ENCODE measurements at places on chromosomes 5 and 9. TPM values are rescaled to one million over a fixed set of nuclear protein-coding genes. Genes with fewer than 3 reads are reported as not detected.

WWC1 gene
- total RNA-seq = 97.7 TPM

FGF10 gene
- not detected for total RNA-seq

DNA sequence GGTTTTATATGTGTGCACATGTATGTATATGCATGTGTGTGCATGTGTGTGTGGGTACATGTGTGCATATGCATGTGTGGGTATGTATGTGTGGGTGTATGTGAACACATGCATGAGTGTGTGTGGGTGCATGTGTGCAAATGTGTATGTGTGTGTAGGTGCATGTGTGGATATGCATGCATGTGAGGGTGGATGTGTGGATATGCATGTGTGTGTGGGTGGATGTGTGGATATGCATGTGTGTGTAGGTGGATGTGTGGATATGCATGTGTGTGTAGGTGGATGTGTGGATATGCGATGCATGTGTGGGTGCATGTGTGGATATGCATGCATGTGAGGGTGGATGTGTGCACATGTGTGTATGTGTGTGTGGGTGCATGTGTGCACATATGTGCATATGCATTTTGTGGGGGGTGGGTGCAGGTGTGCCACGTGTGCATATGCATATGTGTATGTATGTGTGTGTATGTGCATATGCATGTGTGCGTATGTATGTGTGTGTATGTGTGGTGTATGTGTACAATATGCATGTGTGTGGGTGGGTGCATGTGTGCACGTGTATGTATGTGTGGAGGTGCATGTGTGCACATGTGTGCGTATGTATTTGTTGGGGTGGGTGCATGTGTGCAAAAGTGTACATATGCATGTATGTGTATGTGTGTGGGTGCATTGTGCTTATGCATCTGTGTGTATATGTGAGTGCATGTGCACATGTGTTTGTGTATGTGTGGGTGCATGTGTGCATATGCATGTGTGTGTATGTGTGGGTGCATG lies 144.2 kb downstream of the GAS1 start:
- no peak overlapping the region for H3K27ac ChIP-seq
- no peak for DNase-seq
- H3K4me1 ChIP-seq = no peaks in the 10 kb centered on the region
- H3K36me3 ChIP-seq = no peaks in the 10 kb centered on the region

DNA sequence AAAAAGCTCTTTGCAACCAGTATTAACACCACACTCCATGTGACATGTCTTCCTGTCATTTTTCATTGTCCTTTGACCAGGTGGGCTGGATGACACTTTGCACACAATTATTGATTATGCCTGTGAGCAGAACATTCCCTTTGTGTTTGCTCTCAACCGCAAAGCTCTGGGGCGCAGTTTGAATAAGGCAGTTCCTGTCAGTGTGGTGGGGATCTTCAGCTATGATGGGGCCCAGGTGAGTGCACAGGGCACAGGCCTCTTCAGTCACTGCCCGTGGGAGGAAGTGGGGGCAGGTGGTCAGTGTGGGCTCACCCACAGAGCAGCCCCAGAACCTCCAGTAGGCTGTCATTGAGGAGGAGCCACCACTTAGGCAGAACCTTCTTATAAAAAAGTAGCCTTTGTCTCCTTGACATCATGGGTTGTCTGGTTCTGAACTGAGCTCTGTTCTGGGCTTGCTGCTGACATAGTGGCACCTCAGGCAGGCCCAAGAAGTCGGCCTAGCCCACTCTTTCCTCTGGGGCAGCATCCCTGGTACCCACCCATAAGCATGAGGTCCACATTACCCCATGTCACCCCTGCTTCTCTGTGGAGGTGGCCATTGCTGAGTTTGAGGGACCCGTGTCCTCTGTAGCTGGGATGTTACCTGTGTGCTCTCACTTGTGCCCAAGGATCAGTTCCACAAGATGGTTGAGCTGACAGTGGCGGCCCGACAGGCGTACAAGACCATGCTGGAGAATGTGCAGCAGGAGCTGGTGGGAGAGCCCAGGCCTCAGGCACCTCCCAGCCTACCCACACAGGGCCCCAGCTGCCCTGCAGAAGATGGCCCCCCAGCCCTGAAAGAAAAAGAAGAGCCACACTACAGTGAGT lies 39.3 kb downstream of the SECISBP2 start:
- H3K36me3 ChIP-seq = peaks cover 7% of the 10 kb centered on the region
- no peak overlapping the region for H3K27ac ChIP-seq
- H3K27me3 ChIP-seq = no peaks in the 10 kb centered on the region
- H3K4me3 ChIP-seq = no peak overlapping the region
- no peaks in the 10 kb centered on the region for H3K4me1 ChIP-seq

GRCh38 chr5:151949701-151950308 lies 25.2 kb upstream of the GLRA1 start:
- DNase-seq = no peak
- no peaks in the 10 kb centered on the region for H3K4me1 ChIP-seq
- no peak overlapping the region for H3K4me3 ChIP-seq
- no peak overlapping the region for H3K27ac ChIP-seq

DNA sequence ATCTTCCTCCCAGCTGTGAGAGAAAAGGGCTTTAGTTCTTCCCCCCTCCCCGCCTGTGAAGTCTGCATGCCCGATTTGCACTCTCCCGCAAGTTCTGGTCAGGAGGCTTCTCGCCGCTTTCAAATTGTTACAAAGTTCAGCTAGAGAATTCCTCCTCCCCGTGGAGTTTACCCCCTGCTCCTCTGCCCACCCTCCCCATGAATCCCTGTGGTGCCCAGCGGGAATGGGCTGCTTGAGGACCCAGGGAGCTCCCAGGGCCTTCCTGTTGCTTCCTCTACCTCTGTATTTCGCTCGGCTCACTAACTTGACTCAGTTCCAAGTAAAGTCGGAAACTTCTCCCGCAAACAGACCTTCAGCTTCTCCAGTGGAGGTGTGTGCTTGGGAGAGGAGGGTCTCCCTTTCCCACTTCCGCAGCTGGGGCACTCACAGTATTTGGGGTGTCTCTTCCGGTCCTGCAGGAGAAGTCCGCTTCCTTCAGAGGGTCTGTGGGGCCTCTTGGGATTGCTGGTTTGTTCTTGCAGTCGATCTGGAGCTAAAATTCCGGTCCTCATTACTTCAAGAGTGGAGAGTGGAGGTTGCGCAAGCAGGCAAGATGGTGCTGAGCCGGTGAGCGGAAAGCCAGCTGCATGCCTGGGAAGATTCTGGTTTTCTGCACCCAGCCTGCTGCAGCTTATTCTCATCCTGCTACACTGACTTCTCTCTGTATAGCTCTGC lies 97.8 kb downstream of the ADAMTS12 start:
- DNase-seq = no peak
- no peak overlapping the region for H3K4me3 ChIP-seq
- no peak overlapping the region for H3K27ac ChIP-seq

- no peaks in the 10 kb centered on the region for H3K27me3 ChIP-seq
- no peaks in the 10 kb centered on the region for H3K36me3 ChIP-seq
- H3K4me3 ChIP-seq = no peak overlapping the region
Observed at GRCh38 chr9:113503613-113504211, 40.2 kb downstream of the RGS3 start.

- DNase-seq = no peak
- H3K27ac ChIP-seq = no peak overlapping the region
- no peaks in the 10 kb centered on the region for H3K27me3 ChIP-seq
- no peaks in the 10 kb centered on the region for H3K36me3 ChIP-seq
Observed at GRCh38 chr9:33837138-33837537, 20.2 kb downstream of the UBE2R2 start.

DNA sequence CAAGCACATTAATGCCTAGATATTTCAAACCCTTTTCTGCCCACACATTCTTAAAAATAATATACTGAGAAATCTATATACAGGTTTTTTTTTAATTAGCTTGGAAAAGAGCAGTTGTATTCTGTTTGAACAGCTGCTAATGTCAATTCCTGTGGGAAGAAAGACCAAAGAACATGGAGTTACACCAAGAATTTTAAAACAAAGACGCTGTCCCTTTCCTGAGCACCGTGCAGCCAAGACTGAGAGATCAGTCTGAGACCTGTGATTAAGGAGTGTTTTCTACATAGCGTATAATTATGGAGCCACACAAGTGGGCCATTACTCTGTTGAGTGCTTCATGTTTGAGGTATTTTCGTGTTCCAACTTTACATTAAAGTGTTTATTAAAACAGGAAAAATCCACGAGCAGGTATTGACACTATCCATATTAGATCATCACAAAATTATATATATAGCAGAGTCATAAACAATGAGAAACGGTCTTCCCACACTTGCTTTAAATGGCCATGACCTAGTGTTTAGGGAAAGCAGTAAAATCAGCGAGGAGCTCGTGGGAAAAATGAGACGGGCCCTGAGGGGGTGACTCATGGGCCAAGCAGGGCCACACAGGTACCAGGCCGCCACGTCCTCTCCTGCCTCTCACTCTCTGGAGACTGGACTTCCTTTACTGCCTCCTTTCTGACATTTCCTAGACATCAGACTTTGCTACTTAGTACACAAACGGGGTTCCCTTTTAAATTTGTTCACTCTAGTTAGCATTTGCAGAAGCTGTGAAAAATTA lies 153.1 kb upstream of the OTULINL start:
- no peaks in the 10 kb centered on the region for H3K4me1 ChIP-seq
- no peak overlapping the region for H3K27ac ChIP-seq
- peaks cover 16% of the 10 kb centered on the region for H3K36me3 ChIP-seq

GRCh38 chr9:21931428-21931827 lies 62.8 kb downstream of the CDKN2A start:
- H3K36me3 ChIP-seq = no peaks in the 10 kb centered on the region
- H3K4me3 ChIP-seq = no peak overlapping the region
- no peak for DNase-seq
- H3K4me1 ChIP-seq = 0 out of 2 replicates have a peak, but pooled peaks cover 12% of the 10 kb centered on the region
- no peak overlapping the region for H3K27ac ChIP-seq

DNA sequence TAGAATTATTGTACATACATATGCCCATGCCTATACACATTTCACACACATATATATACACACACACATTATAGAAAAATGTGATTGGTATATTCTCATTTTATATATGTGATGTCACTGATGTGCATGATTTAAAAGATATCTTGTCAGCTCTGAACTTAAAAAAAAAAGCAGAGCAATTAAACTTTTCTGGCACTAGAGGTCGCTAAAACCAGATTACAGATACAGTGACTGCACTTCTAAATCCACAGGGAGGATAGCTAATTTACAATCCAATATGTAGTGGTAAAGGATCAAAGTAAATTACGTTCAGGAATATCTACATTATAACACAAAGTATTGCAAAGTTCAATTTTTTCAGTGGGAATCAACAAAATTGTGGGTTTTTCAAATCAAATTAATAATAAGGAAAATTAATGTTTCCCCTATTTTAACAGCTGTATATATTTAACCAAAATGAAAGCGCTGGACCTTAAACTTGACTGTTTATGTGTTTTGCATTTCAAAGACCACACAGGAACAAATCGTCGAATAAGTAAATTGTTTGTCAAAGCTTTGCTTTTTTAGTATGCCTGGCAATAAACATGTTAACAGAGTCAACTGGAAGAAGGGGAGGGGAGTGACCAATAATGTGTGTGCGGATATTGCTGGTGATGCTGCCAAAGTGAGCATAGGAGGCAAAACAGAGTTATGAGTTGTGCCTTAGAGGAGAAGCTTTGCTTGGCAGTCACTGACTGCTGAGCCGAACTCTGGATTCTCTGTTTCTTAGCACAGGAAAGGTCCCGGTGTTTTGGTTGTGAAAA lies 1201.4 kb upstream of the C9orf72 start:
- H3K27me3 ChIP-seq = no peaks in the 10 kb centered on the region
- H3K4me1 ChIP-seq = no peaks in the 10 kb centered on the region
- DNase-seq = no peak
- no peak overlapping the region for H3K4me3 ChIP-seq
- no peak overlapping the region for H3K27ac ChIP-seq

GRCh38 chr5:56951126-56951945 lies 587 bp downstream of the MIER3 start:
- 0 out of 2 replicates have a peak, but pooled peaks cover 5% of the 10 kb centered on the region for H3K4me1 ChIP-seq
- H3K27ac ChIP-seq = no peak overlapping the region
- H3K27me3 ChIP-seq = no peaks in the 10 kb centered on the region
- H3K36me3 ChIP-seq = peaks cover 10% of the 10 kb centered on the region
- peak overlapping the region; percentile 92 for H3K4me3 ChIP-seq

GRCh38 chr9:83655433-83655832 lies 32.5 kb downstream of the IDNK start:
- no peak for DNase-seq
- H3K36me3 ChIP-seq = peaks cover 23% of the 10 kb centered on the region
- H3K4me3 ChIP-seq = no peak overlapping the region
- H3K27ac ChIP-seq = no peak overlapping the region
- H3K27me3 ChIP-seq = no peaks in the 10 kb centered on the region

GRCh38 chr5:181152406-181152805 lies 5.0 kb downstream of the OR2V2 start:
- no peaks in the 10 kb centered on the region for H3K36me3 ChIP-seq
- no peaks in the 10 kb centered on the region for H3K27me3 ChIP-seq
- peaks cover 61% of the 10 kb centered on the region for H3K4me1 ChIP-seq

GRCh38 chr5:176864755-176865154 lies 34.4 kb downstream of the HK3 start:
- H3K4me1 ChIP-seq = no peaks in the 10 kb centered on the region
- H3K27me3 ChIP-seq = no peaks in the 10 kb centered on the region
- H3K36me3 ChIP-seq = no peaks in the 10 kb centered on the region
- H3K4me3 ChIP-seq = no peak overlapping the region
- no peak overlapping the region for H3K27ac ChIP-seq

DNA sequence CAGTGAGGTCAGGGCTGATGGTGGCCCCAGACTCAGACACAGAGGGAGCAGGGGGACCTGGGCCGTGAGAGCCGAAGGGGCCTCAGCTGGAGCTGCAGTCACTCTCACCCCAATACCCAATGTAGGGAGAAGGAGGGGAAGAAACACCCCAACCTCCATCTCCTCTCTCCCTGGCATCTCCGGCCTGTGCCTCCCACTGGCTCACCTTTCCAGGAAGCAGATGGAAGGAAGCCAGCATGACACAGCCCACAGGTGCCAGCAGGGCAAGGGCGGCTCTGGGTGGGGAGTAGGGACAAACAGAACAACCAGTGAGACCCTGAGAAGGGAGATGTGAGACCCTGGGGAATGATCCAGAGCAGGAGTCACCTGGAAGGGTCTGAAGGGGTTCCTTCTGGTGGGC lies 3.0 kb upstream of the CRB2 start:
- DNase-seq = peak; percentile 9
- H3K4me3 ChIP-seq = no peak overlapping the region
- no peak overlapping the region for H3K27ac ChIP-seq
- peaks cover 25% of the 10 kb centered on the region for H3K27me3 ChIP-seq
- H3K4me1 ChIP-seq = no peaks in the 10 kb centered on the region

GRCh38 chr5:107459605-107460004 lies 211.1 kb downstream of the EFNA5 start:
- no peak for DNase-seq
- H3K27ac ChIP-seq = no peak overlapping the region
- H3K36me3 ChIP-seq = no peaks in the 10 kb centered on the region
- H3K4me3 ChIP-seq = no peak overlapping the region

- no peak overlapping the region for H3K4me3 ChIP-seq
- H3K4me1 ChIP-seq = peaks cover 13% of the 10 kb centered on the region
- no peak overlapping the region for H3K27ac ChIP-seq
Observed at GRCh38 chr9:83266331-83266665, 203.4 kb upstream of the RASEF start.

Data from PC-9 (cell line).